ENCODE measurements at places on chromosomes 5 and 9. TPM values are rescaled to one million over a fixed set of nuclear protein-coding genes. Genes with fewer than 3 reads are reported as not detected.

Gene GABRA1
- total RNA-seq: 5.5 TPM

Gene MUSK
- 1.2 TPM for total RNA-seq

Gene INSL6
- not detected for total RNA-seq

Gene LRRC19
- total RNA-seq: not detected

Gene SHROOM1
- 4.5 TPM for total RNA-seq

Gene PKD2L2
- not detected for total RNA-seq

Gene WNK2
- 37.5 TPM for total RNA-seq

Gene WWC1
- total RNA-seq: 20.2 TPM

Gene SPATA31C1
- 0.20 TPM for total RNA-seq

Gene NPDC1
- 82.7 TPM for total RNA-seq

Gene QRFP
- not detected for total RNA-seq

Gene OR1K1
- total RNA-seq: not detected

Gene TMEFF1
- total RNA-seq: 13.5 TPM

Gene NOTCH1
- total RNA-seq: 28.2 TPM

Gene ANKRD34B
- 0.39 TPM for total RNA-seq

Gene SMIM3
- total RNA-seq: 30.6 TPM

Gene PSAT1
- total RNA-seq: 134 TPM

Gene PTPRD
- 229 TPM for total RNA-seq

Gene OR2S2
- total RNA-seq: not detected

Gene RNF20
- total RNA-seq: 38.6 TPM

Gene CDH18
- total RNA-seq: 90.3 TPM

Gene SLC6A7
- total RNA-seq: 4.4 TPM

Gene ASS1
- total RNA-seq: 61.1 TPM

Gene GPR150
- 0.50 TPM for total RNA-seq

Gene LVRN
- 0.61 TPM for total RNA-seq

Gene TAF11L12
- total RNA-seq: not detected

Gene SLC6A19
- 0.06 TPM for total RNA-seq

Gene NR2F1
- total RNA-seq: 126 TPM

Gene ADAMTSL2
- 3.7 TPM for total RNA-seq

Gene GFRA3
- 3.2 TPM for total RNA-seq

Gene KIAA1191
- total RNA-seq: 92.7 TPM

Gene ARHGEF39
- 1.5 TPM for total RNA-seq

Gene PCDHB15
- total RNA-seq: 10.4 TPM

Gene ANKRD33B
- 4.1 TPM for total RNA-seq

Gene NCS1
- 47.6 TPM for total RNA-seq

Gene HBEGF
- total RNA-seq: 12.3 TPM

Gene C1QTNF2
- total RNA-seq: 6.2 TPM

Gene MCTP1
- total RNA-seq: 15.0 TPM
